ENCODE measurements at places on chromosomes 6 and 20.

- DNase-seq: no peak
These were observed 920 bp upstream of the EPHA7 start for GRCh38 chr6:93420163-93420795.

GRCh38 chr6:5619249-5619648, 357.9 kb downstream of the FARS2 start:
- DNase-seq: no peak

- DNase-seq: no peak
These were observed 53.0 kb downstream of the ERMARD start for GRCh38 chr6:169804427-169804826.

DNA sequence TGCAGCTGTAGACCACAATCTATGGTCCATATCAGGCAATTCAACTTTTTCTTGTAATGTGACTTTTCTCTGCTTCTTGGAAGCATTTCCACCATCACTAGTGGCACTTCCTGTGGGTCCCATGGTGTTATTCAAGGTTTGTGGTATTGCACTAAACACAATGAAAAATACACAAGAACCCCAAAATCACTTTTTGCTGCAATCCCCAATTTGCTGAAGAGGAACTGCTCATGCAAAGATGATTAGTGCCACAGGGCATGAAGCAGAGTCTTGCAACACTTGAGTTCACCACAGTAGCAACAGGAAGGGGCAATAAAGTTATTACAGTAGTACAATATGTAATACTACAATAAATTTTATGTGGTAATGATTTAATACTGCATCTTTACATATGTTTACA, 16.8 kb upstream of the TAAR1 start:
- no peak for DNase-seq

GRCh38 chr6:51562198-51562597, 525.2 kb downstream of the PKHD1 start:
- no peak for DNase-seq

GRCh38 chr20:61736751-61737310, 328.9 kb downstream of the TAF4 start:
- no peak for DNase-seq

DNA sequence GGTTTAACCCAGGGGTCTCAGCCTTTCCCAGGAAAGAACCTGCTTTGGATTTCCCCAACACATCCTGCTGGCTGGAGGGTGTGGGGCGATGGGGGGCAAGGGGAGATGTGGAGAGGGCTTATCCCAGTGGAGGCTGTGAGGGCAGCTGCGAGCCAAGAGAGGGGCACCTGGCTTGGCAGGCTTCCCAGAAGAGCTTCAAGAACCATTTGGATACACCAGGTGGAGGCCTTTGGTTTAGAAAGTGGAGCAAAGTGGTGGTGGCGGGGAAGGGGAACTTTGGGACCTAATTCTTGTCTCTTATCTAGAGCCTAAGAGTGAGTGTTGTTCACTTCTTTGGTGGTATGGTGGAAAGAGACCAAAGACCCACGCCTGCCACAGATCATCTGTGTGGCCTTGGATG, 12.4 kb downstream of the CD40 start:
- no peak for DNase-seq

GRCh38 chr6:42411406-42411805, 40.3 kb downstream of the TRERF1 start:
- DNase-seq: no peak

Measured in 8988T (cell line).